ENCODE measurements at places on chromosomes 12 and 14. TPM values are rescaled to one million over a fixed set of nuclear protein-coding genes. Genes with fewer than 3 reads are reported as not detected.

The TAS2R13 gene
- total RNA-seq, result not detected

The KRT2 gene
- not detected for total RNA-seq

The NRXN3 gene
- 1.1 TPM for total RNA-seq

The LMO3 gene
- not detected for total RNA-seq

The ACYP1 gene
- total RNA-seq, result 22.9 TPM

The GPR65 gene
- total RNA-seq, result not detected

The MTA1 gene
- total RNA-seq, result 55.7 TPM

The INHBC gene
- not detected for total RNA-seq

The RHOJ gene
- not detected for total RNA-seq

The HOXC4 gene
- 3.4 TPM for total RNA-seq

The PNN gene
- 45.4 TPM for total RNA-seq

The CORO1C gene
- total RNA-seq, result 181 TPM

The ARG2 gene
- 1.9 TPM for total RNA-seq

The BDKRB1 gene
- 0.47 TPM for total RNA-seq

The PMCH gene
- total RNA-seq, result not detected

The TAS2R43 gene
- total RNA-seq, result not detected

The TAS2R9 gene
- total RNA-seq, result not detected

The MSRB3 gene
- total RNA-seq, result 18.5 TPM

The CCDC175 gene
- total RNA-seq, result not detected

The LACRT gene
- total RNA-seq, result not detected

The KRT4 gene
- total RNA-seq, result 3.4 TPM

The GPR84 gene
- total RNA-seq, result 0.15 TPM

The TMEM119 gene
- 0.06 TPM for total RNA-seq

The ARHGEF25 gene
- total RNA-seq, result 5.1 TPM

The DMAC2L gene
- total RNA-seq, result 14.7 TPM

The NACA gene
- 1,485 TPM for total RNA-seq

The SLC7A7 gene
- 28.4 TPM for total RNA-seq

The CIPC gene
- 7.2 TPM for total RNA-seq

The MYO1H gene
- not detected for total RNA-seq

The ALG10B gene
- total RNA-seq, result 4.9 TPM

The USP30 gene
- 8.7 TPM for total RNA-seq

The MYF6 gene
- not detected for total RNA-seq

The PELI2 gene
- 1.2 TPM for total RNA-seq

The KLHL33 gene
- total RNA-seq, result not detected

The MGST1 gene
- 736 TPM for total RNA-seq

The CLEC2A gene
- not detected for total RNA-seq

The MAP1LC3B2 gene
- 1.8 TPM for total RNA-seq

The OR6C74 gene
- not detected for total RNA-seq

The PMEL gene
- 1.1 TPM for total RNA-seq

The TRHDE gene
- 0.02 TPM for total RNA-seq

The DTX1 gene
- total RNA-seq, result 0.42 TPM

The RNU4-1 gene
- total RNA-seq, result not detected

The SYCP3 gene
- total RNA-seq, result not detected

The PTPN6 gene
- total RNA-seq, result 11.7 TPM

The NEK9 gene
- 26.7 TPM for total RNA-seq

The CCDC184 gene
- total RNA-seq, result 3.2 TPM

The PPP4R3A gene
- 72.2 TPM for total RNA-seq

The PTHLH gene
- 15.4 TPM for total RNA-seq

Data from A549 treated with Mapracorat at 1 μM for 4 hours (cell line).